ENCODE measurements at places on chromosomes 12 and 14.

DNA sequence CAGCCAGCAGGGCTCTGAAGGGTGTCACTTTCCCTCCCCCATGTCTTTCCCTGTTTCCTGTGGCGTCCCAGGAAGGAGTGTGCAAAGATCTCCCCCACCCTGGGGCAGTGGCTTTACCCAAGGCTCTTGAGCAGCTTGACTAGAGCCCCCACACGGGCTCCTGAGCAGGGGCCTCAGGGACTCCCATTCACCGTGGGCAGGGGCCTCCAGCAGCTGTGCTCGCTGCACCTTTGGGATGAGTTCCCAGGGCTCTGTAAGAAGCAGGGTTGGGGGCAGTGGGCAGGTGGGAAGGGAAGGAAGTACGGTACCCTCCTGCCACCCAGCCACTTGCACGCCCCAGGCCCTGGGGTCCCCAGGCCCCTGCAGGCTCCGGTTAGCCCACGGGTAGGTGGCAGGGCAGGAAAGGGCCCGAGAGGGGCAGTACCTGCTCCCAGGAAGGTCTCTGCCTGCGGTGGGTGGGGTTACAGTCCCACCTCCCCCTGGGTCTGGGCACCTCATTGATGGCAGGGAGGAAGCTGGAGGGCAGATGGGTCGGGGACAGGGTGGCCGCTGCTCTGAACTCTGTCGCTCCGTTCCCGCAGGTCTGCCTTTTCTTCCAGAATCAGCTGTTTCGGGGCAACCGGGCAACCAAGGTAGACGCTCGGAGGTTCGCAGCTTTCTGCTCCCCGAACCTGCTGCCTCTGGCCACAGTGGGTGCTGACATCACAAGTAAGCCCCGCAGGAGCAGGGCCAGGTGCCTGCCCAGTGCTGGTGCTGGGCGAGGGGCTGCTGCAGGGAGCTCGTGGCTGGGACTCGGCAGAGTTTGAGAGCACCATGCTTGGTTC is 13.0 kb downstream of the ASPG start:
- no peak for DNase-seq

GRCh38 chr14:95293449-95293848 is 26.3 kb downstream of the CLMN start:
- DNase-seq = no peak

DNA sequence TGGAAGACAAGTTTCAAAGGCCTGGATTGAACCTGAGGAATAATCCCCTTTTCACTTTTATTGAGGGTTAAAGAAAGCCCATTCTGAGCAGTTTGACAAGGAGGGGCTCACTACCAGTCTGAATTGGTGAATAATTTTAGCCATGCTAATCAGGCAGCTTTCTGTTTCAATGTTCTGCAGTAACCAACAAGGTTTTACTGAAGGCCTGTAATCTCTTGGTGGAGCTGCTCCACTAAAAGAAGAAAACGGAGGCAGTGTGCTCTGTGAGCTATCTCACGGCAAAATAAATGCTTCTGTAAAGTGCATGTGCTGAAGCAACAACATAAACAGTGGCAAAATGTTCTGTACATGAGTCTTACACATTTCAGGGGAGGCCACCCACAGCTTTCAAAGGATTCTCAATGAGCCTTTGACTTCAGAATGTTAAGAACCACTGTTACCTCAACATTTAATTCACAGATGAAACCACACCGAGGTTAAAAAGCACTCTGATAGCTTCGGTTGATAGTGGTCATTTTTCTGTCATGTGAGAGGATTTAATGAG is 111.2 kb downstream of the LRIG3 start:
- no peak for DNase-seq

- no peak for DNase-seq
These were observed 671.3 kb downstream of the RPS29 start for GRCh38 chr14:48914921-48915320.

DNA sequence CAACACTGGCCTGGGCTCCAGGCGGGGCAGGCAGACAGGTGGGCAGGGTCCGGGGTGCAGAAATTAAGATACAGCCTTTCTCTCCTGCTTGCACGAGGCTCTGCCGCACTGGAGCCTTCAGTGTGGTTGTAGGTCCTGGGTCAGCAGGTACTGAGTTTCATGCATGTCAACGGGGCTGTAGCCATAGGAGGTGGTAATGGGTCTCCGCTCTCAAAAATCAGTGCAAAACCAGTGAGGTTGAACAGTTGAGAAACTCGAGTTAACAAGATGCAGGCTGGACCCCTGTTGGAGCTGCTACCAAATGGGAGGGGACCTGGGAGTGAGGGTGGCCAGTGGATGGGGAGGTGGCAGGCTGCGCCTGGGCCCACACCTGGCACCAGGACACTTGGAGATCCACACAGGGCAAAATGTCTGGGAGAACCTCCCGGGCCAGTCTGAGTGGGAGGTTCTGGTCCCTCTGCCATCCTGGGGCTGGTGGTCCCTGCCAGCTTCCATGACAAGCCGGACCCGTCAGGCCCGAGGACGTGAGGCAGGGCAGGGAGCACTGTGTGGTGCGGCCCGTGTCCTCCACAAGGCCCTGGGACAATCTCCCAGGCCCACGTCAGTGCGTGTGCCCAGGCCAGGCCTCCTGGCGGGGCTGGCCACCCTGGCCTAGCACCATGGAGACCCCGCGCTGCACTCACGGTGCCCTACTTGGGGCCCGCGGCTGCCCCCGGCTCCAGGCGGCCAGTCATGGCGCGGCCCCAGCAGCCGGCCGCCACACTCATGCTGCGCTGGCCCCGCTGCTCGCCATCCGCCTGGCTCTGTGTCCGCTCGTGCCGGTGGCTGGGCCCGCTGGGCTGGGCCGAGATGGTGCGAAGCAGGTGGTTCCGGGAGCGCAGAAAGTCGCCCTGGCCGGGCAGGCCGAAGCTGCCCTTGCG is 5.1 kb downstream of the ARL6IP4 start:
- DNase-seq = no peak

GRCh38 chr12:9243999-9244649 is 35.9 kb upstream of the PZP start:
- DNase-seq = no peak

DNA sequence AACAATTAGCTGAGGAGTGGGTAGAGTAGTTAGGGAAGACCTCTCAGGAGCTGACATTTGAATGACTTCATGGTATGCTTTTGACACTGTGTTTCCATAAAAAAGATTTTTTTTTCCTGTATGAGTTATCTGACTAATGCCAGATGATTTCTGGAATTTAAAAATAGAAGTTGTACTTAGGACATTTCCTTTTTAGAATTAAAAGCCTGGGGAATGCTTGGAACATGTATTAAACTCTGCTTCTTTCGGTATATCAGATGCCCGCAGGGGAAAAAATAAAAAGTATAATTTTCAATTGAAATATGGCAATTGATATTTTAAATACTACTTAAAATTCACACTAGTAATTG is 41.1 kb downstream of the BRMS1L start:
- DNase-seq = no peak

DNA sequence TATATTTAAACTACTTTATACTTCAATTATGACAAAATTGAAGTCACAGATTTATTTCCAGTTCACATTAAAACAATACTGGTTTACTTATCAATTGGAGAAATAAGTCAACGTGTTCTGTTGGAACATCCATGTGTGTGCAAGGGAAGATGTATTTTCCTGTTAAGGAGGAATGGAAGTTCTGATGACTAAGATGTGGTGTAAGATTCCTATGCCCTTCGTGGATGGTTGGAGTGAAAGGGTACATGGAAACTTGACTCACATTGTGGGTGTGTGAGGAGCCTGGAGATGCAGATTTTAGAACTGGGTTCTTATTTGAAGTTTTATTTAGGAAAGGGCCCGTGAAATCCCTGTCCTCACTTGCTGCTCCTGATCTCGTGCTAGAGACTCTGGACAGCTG is 95.3 kb downstream of the CATSPERB start:
- no peak for DNase-seq

- DNase-seq = peak; percentile 12
These were observed 155.4 kb upstream of the PDE3A start for GRCh38 chr12:20212658-20213555.

GRCh38 chr12:53049571-53050318 is at the start of gene TNS2:
TSS of gene TNS2 (plus strand) at chr12:53050065. CDS start at chr12:53050186, 121 bp downstream.
- DNase-seq = peak; percentile 69

- DNase-seq = no peak
These were observed 672.4 kb upstream of the FLRT2 start for GRCh38 chr14:84857571-84857970.

- no peak for DNase-seq
These were observed 7.1 kb upstream of the CGRRF1 start for GRCh38 chr14:54502602-54503001.

DNA sequence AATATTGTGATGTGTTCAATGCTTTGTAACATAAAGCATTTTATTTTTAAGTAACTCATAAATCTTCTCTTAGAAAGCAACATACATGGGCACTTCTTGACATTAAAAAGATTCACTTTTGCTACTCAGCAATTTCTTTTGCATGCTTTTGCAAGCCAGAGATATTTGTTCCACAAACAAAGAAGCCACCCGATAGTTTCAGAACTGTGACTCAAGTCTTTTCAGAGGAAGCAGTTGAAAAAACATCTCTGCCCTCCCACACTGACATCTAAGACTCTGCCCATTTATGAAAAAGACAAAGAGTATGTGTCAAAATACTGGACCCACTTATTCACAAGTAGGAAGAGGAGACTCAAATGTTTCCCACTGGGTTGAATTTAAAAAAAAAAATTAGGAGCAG is 7.5 kb downstream of the APPL2 start:
- no peak for DNase-seq

DNA sequence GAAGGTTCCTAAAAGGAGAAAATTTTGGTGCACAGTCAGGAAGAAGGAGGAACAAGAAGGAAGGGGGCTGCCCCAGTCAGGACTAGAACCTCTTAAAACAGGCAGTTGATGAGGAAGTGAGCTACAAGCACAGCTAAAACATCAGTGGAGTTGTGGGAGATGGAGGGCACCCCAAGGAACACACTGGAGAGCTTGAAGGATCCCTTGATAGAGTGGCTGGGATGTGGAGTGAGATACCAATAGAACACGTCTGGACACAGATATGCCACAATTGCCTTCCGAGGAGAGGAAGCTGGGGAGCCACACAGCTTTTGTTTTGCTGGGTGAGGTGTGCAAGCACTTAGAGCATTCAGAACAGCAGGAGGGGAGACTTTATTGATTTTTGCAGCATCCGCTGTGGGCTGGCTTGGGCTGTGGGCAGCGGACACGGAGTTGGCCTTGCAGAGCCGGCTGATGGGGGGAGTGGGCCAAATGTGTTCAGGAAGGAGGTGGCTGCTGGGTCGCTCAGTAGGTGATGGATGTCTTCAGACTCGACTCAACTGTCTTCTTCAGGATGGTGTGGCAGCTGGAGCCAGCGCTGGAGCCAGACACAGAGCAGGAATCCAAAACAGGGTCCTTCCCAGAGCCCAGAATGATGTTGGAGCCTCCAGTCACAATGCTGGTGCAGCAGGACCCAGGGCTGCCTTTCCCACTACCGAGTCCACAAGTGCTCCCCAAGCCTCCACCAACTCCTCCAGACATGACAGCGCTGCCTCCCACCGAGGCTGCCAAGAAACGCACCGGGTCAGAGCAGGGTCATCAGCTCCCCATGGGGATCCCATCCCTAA is 4.7 kb upstream of the KRT79 start:
- no peak for DNase-seq

- peak; percentile 35 for DNase-seq
These were observed 17.8 kb upstream of the MLEC start for GRCh38 chr12:120668868-120669840.

DNA sequence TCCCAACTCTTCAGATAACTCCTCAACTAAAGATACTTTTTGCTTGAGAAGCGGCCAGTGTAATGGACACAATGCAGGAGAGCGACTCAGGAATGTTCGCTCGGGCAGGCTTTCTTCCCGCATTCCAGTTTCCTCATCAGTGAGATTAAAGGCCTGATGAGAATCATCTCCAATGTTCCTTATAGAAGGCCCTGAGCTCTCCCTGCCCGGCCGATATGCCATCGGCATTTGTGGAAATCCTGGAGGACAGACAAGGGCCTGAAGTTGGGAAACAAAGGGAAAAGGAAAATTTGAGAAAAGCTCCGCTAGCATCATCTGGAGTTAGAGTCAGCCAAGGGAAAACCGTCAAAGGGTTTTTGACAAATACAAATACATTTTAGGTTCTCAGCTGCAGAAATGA is 38.0 kb upstream of the FOXN3 start:
- DNase-seq = no peak

Data from nephron progenitor cell (in vitro differentiated cells).